Hepatic stellate cell (primary cell): ENCODE measurements at places on chromosomes 1 and 21.

- DNase-seq: no peak
These were observed 657 bp upstream of the HNRNPU start for GRCh38 chr1:244865028-244865371.

DNA sequence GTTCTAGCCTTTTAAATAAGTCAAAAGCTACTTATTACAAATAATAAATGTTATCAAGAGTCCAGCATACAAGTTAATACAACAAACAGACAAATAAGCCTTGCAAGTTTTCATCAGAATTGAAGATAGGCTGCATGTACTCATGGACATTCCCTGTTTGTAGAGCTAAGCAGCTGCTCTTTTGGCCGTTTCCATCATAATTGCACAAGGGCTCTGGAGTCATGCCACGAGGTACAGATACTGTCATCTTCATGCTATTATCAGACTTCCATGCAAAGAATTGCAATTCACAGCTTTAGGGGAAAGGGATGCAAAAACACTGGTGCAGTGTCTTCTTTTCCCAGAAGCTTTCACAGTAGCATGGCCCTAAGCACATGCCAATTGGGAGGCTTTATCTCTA is 52.8 kb upstream of the TBX15 start:
- DNase-seq: no peak

DNA sequence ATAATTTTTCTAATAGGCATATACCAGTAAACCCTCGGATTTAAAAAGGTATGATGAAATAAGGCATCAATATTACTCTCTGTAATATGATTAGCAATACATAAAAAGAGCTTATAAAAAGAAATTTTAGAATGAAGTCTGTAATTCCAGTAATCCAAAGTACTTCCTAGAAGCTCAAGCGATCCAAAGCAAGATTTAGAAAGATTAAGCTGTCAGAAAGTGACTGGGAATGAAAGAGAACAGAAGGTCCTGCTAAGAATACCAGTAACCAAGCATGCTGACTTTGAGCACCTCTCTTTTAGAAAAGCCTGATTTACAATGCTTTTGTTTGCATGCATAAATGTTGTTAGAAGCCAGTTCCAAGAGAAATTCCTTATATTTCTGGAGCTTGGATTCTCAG is 125.1 kb downstream of the GIPC2 start:
- DNase-seq: no peak

DNA sequence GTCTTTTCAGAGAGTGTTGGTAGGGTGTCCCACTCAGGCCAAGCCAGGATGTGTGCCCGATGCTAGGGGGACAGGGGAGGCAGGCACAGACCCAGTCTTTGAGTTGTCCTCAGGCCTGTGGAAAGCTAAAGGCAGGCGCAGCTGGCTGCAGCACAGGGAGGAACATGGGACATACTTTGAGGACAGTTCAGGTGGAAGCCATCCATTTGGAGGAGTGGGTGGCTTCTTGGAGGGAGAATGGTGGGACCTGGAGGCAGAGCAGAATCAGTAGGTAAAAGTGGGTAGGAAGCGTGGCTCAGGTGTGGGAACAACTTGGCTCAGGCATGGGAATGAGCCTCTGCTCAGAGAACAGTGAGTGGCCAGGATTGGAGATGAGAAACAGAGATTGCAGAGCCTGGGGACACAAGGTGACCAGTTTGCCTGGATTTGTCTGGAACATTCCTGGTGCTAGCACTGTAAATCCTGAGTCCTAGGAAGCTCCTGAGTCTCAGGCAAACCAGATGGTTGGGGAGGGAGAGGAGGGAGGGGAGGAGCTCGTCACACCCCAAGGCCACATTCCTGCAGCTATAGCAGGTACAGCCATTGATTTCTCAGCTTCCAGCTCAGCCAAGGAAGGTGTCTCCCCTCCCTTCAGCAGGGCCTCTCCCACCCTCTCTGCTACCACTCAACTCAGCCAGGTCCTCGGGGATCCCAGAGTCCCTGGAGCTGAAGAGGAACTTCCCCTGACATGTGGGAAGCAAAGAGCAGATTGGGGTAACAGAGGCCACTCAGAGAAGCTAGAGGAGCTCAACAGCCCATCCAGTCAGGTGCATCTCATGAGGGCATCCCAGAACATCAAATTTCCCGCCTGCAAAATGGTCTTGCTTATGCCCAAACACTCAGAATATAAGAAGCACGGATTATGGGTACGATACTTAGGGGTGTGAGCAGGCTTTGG is 65.2 kb upstream of the TINAGL1 start:
- no peak for DNase-seq

- no peak for DNase-seq
These were observed 21.6 kb upstream of the CCDC27 start for GRCh38 chr1:3730543-3731247.

DNA sequence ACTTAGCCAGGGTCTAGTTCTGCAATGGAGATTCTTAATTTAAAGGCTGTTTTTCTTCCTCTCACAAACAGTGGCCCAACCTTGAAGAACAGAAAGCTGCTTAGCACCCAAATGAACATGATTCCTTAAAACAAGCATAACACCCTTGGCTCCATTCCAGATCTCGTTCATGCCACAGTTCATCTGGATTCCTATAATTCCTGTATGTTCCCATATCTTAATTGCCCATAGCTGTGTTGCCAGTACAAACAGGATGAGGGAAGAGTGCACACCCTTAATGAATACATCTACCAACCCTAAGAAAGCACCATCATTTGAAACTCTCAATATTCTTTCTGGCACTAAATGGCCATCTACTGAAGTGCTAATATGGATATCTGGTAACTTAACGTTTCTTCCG is 45.5 kb downstream of the TGFB2 start:
- DNase-seq: no peak

DNA sequence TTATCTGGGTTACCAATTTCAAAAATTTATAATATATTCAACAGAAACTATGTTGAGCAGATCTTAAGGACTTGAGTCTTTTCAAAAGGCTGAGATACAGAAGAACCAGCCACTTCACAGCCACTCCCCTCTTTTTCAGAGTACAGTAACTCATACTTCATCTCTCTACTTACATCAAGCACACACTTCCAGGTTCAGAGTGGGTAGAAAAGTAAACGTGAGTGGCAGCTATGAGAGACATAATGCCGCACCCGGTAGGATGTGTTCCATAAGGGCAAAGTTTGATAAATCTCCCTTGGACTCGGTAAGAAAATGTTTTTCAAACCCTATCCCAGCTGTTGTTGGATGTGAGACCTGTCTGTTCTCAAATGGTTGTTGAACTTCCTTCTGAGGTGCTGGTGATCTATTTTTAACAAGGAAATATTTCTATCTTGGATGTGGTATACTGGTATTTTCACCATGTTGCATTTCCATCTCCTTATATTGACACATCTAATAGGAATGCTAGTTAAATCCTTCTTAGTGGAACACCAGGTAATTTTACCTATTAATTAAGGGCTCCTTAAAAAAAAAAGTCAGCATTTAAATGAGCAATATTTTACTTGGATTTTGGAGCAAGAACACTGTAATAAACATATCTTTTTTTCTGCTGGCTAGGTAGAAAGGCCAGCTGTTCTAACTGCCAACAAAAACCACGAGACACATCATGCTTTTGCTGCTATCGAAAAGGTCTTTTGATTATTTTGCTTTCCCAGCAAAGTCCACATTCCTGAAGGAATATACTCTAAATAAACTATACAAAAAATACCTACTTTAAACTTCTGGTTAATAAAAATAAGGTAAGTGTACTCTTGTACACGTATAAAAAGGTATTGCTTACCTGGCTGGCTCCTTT is 28.2 kb downstream of the CNN3 start:
- DNase-seq: no peak

GRCh38 chr1:40092241-40092640 is 4.8 kb downstream of the PPT1 start:
- DNase-seq: no peak

DNA sequence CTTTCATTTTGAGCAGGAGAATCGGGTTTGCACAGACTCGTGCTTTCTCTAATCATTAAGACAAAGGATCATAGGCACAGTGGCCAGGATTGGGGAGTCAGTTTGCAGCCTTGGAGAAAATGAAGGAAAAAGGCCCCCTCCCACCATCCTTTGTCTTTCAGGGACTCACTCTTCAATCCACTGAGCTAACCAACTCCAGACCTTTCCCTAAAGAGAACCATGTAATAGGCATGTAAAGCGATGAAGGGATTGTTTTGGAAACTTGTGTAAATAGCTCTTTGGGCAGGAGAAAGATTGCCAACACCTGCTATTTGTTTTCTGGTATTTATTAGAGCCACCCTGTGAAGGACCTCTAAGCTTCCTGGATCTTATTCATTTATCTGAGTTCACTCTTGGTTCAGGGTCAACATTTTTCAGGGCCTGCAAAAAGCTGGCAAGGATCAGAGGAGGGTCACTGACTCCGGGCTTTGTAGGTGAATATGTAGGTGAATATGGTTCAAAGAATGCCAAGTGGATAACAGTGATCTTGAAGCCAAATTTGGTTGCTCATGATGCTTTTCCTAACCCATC is 192.6 kb upstream of the FGGY start:
- DNase-seq: no peak

DNA sequence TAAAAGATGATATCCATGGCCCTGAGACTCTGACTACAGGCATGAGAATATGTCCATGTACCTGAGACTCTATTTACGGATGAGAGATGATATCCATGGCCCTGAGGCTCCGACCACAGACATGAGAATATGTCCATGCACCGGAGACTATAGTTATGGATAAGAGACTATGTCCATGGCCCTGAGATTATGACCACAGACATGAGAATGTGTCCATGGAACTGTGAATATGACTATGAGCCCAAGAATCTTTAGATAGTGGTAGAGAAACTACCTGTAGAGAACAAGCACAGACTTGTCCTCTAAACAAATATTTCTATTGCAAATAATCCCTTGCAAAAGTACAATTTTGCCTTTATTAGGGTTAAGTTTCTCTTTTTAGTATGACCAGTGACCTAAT is 263.2 kb downstream of the PCP4 start:
- no peak for DNase-seq

DNA sequence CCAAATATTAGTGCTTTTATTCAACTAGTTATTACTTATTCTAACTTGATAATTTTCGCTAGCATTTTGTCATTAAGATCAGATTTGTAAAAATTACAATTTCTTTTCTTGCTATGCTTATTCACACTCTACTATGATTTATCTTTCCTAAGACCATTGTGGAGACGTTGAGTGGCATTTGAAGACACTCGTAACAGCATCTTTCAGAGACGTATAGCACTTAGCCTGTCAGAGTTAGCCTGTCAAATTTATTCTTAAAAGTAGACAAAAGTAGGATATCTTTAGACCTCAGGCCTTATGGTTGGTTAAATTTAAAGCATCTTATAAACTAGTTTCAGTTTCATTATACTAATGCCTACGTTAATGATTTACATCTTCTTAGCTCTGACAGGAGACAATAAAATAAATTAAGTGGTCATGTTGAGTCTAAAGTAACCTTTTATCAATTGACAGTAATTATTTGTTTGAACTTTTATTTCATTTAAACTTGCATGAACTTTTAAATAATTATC is 1410.1 kb downstream of the MRPL39 start:
- no peak for DNase-seq
